ENCODE measurements at places on chromosomes 1 and 21.

GRCh38 chr1:147470079-147470478 lies 71.2 kb upstream of the BCL9 start:
- no peak for DNase-seq

- DNase-seq = no peak
Observed at GRCh38 chr1:32127409-32128198, 19.7 kb downstream of the KPNA6 start.

DNA sequence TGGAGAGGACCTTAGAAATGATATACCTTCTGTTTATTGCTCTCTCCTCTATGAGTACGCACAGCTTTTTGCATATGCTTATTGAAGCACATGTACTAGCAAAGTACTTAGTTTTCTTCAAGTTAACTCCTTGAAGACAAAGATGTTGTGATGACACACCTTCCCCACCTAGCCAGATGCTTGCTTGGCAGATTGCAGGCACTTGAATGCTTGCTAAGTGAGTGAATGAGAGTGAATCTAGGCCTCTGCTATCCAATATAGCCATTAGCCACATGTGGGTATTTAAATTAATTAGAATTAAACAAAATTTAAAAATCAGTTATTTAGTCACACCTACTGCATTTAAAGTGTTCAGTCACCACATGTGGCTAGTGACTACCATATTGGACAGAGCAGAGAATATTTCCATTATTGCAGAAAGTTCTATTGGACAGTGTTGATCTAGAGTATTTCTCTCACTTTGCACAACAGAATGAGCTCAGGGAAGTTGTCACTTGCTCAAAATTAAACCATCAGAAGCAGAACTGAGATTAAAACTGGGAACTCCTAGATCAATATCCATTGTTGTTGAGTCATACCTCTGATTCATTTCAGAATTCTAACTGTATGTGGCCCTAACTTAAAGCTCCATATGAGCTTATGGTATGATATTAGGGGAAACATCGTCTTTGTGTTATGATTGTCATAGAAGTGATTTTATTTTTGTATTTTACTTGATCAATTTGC lies 8.6 kb upstream of the EEIG2 start:
- no peak for DNase-seq

GRCh38 chr1:15180945-15181523 lies 27.5 kb downstream of the TMEM51 start:
- no peak for DNase-seq

DNA sequence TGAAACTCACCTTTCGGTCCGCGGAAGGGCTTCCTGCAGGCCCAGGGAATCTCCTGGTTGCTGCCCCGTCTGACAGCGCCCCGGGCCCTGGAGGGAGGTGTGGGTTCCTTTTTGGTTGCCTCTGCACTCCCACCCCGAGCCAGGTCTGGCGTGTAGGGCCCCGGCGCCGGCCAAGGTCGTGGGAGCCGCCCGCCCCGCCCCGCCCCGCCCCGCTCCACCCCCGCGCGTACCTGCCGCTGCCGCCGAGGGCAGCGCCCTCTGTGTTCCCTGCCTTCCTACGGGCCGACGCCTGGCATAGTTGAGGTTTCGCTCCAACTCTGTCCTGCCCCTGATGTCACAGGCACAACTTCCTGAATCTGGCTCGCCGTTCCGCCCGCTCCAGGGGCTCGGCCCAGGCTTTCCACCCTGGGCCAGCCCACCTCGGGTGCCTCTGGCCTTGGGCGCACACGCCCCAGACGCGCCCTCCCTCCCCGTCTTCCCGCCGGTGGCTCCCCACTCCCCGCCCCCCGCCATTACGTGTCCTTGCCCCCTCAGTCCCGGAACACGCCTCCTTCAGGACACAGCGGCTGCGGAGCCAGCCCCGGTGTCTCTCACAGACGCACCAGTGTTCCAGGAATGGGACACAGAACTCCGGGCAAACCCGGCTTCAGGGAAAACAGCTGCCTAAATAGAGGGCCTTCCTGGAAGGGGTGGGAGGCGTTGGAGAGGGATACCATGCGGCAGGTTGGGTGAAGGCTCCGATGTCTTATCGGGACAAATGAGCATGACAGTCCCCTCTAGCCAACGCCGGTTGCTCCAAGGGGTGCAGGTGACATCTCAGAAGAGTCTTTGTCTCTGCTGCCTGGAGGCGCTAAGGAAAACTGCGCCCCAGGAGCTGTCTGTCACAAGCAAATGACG lies at the start of gene KIAA0040:
Gene KIAA0040, minus strand, starts transcription at position 147 of the 897 bp plus-strand sequence. CDS start 31,763 bp downstream, outside the sequence.
- peak; percentile 69 for DNase-seq
